Stimulated activated naive CD4-positive, alpha-beta T cell treated with Interleukin-2 at 50 U/mL for 16 hours (primary cell): ENCODE measurements at places on chromosomes 5 and 9.

DNA sequence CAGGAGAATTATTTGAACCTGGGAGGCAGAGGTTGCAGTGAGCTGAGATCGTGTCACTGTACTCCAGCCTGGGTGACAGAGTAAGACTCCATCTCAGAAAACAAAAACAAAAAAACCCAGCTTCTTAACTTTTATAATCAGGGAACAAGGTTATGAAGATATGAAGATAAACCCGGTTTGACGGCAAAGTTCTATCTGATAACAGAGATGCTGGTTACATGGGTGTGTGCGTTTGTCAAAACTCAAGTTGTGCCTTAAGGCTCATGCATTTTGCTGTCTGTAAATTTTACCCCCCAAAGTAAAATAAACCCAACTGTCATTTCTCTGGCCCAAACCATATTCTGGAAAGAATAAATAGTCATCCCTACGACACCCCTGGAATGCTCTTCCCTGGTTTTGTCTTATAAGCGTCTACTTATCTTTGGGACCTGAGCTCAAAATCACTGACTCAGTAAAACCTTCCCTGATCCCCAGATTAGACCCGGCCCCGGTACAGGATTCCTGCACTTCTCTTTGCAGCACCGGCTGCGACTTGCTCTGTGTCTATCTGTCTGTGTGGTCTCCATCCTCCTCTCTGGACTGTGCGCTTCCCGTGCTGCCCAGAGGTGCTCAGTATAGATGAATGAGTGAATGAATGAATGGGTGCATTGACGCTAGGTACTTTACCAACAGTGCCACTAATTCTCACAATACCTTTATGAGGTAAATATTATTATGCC is 172.2 kb downstream of the DAB2IP start:
- no peak for DNase-seq

DNA sequence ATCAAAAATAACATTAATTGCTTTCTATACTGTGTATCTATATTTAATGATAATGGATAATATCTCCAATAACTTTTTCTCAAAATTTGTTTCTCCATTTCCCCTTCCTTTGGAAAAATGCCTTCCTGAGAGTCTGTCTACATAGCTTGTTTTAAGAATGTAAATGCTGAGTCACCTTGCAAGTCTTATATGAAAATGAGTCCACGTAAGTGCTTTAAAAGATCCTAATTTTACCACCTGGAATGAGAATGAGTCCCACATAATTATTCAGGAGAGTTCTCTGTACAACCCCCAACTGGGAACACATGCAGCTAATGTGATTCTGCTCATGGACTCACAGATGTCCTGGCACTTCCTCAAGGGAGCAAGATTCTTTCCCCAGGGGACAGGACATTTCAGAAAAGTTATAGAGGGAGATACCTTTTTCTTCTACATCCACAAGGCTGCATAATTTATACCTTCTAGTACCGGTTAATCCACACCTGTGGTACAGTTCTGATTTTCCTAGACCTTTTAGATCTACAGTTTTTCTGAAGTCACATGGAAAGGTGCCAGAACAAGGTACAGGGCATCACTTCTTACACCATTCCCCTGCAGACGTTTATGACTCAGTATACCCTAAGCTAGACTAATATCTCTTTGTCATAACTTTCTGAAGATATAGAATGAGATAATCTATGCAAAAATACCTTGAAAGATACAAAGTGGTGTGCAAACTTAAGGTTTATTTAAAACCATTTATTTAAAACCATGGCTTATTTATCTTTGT is 314.1 kb downstream of the CETN3 start:
- DNase-seq: no peak

- no peak for DNase-seq
These were observed 148.0 kb downstream of the RORB start for GRCh38 chr9:74645007-74645639.

DNA sequence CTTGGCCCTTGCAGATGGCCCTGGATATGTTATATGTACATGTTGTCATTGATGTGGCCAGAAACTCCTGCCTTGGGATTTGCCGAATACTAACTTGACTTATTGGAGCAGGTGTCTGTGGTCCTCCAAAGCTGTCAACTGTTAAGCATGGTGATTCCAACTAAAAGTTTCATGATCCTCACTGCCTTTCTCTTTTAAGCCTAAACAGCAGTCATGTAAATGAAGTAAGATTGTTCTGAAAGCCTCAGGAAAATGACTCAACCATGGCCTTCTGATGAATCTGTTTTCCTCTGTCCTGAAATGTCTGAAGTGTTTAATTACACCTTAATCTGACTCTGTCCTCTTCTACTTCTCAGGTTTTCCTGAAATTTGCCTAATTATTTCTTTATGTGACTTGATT is 245.0 kb downstream of the FAM114A2 start:
- no peak for DNase-seq

DNA sequence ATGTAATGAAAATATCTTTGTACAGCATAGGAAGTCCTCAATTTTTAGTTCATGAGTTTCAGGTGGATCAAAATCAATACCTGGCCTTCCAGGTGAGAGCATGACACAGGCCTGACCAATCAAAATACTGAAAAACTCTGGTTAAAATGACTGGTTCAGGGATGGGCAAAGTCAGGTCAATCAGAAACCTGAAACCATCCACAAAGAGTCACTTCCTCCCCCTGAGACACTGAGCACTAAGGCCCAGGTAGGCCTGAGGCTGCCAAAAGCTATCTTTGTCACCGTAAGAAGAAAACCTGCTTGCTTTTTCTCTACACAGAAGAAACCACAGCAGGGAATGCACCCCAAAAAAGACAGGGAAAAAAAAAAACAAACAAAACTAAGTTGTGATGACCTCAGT is 444.8 kb downstream of the TLR4 start:
- no peak for DNase-seq

DNA sequence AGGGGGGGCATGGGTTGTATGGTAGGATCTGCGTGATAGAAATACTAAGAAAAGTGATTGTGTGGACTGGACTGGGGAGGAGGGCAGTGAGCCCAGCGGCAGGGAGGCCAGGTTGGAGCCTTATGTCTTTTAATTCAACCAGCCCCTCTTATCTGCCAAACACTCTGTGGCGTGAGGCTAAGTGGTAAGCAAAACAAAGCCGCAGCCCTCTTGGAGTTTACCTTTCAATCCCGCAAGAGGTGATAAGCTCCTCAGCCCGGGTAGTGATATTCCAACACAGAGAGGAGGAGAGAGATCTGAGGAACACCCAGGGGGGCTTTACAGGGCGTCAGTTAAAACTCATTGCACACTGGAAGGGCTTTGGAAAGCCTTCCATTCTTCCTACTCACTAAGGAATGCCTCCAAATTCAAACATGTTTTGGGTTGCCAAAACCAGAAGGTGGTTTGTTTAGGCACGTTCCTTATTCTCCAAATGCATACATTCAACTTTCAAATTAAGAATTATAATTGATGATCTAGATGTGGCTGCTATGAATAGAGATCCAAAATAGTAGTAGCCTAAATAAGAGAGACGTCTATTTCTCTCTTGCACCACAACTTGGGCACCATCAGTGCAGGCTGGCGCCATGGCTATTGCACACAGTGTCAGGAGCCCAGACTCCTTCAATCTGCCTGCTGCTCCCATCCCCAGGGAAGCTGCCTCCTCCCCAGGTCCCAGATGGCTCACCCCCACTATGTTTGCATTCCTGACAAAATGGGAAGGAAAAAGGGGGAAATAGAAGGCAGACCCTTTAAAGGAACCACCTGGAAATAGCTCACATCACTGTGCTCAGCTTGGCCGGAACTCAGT is 75.1 kb upstream of the FSTL4 start:
- no peak for DNase-seq

DNA sequence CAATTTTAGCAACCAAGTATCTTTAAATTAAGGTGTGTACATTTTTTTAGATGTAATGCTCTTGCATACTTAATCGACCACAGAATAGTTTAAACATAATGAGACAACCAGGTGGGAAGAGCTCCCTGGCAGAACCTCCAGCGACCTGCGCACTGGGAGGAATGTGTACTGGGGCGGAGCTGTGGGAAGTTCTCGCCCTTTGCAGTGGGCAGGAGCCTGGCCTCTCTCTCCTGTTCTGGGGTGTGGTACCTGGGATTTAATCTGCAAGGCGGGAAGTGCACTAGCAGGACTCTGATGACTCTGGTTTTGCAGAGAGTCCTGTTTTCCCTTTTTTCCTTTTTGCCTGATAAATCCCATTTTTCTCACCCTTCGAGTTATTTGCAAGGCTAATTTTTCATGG is 150.7 kb downstream of the SLC28A3 start:
- no peak for DNase-seq

- DNase-seq: no peak
These were observed 24.0 kb downstream of the CSF1R start for GRCh38 chr5:150062216-150062922.

GRCh38 chr5:35436400-35437057 is 181.1 kb upstream of the SPEF2 start:
- no peak for DNase-seq

- no peak for DNase-seq
These were observed 192.9 kb upstream of the SLC27A6 start for GRCh38 chr5:128772356-128772755.

GRCh38 chr5:14261235-14261634 is 118.1 kb downstream of the TRIO start:
- no peak for DNase-seq

DNA sequence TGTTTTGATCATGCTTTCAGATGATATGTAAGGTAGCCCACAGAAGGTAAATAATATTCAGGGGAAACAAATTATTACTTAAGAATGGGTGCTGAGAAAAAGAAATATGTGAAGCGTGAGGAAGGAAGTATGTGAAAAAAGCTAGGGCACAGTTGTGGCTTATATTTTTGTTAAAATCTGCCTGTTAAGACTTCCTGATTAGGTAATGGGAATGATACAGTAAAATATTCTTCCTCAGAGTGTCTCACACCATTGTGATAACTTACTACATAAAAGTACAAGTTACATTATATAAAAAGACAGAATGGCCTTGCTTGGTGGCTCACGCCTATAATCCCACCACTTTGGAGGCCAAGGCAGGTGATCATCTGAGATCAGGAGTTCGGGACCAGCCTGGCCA is 18.7 kb upstream of the PARP8 start:
- DNase-seq: no peak

- DNase-seq: no peak
These were observed 240.3 kb downstream of the FANCC start for GRCh38 chr9:95077053-95077765.

GRCh38 chr5:154780128-154780527 is 25.0 kb downstream of the LARP1 start:
- no peak for DNase-seq

GRCh38 chr5:151150471-151151262 is 6.9 kb downstream of the ANXA6 start:
- DNase-seq: peak; percentile 51

GRCh38 chr5:80002677-80003076 is 11.6 kb upstream of the MTX3 start:
- DNase-seq: no peak

DNA sequence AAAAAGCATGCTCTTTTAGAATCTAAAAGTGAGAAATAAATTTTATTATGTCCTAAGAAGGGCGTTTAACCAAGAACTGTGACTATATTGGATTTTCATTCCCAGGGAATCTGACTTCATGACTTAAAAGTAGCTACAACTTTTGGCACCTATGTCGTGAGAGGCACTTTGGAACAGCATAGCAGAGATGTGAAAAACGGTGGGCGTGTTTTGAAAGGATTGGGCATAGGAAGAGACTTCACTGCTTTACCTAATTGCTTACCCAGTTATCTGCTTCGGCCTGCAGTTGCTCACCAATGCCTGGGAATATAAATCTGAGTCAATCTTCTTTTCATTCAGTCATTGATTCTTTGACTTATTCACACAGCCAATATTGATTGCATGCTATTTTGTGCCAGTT is 363.4 kb downstream of the DNAH5 start:
- DNase-seq: no peak

DNA sequence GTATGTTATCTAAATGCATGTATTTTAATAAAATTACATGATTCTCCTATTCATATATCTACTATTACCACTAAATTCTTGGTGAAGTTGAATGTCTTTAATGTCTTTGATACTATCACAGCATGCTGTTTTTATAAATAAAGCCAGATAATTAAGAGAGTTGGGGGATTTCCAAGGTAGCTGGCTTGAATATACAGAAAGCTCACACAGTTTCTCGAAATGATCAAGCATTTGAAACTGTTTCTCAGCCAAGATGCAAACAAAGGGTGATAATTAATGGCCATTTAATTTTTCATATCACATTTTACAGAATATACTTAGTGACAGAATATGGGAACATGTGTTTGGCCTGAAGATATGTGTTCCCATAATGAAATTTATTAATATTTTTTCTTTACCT is 145.6 kb upstream of the CDH12 start:
- no peak for DNase-seq

DNA sequence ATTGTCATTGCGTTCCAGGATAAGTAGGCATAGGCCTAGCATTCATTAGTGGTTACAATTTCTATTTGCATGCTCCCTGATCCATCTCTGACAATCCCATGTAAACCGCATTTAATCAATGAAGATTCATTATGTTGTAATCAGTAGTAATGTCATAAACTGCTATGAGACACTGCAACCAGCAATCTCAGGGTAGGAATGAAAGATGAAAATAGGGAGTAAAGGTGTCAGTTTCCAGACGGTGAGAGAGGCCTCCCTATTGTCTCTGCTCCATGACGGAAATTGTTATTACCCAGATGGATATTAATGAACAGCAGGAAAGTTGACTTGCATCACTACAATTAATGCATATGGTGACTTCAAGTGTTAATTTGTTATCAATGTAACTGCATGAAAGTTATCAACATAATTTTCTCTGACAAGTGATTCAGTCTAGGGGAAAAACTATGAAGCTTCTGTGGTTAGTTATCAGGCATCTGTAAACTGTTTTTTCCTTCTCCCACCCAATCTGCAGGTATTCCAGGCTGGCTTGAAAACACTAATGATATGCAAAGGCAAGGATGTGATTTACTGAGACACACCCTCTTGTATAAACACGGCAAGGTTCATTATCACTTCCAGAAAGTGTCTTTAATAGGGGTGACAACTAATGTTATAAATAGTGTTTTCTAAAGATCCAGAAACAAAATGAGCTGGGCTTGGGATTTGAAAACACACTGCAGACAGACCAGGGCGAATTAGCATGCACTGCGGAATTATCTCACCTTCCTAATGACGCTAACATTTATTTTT is 73.5 kb downstream of the ZNF622 start:
- no peak for DNase-seq

GRCh38 chr5:92991581-92992067 is 589.4 kb downstream of the NR2F1-AS1 start:
- no peak for DNase-seq

DNA sequence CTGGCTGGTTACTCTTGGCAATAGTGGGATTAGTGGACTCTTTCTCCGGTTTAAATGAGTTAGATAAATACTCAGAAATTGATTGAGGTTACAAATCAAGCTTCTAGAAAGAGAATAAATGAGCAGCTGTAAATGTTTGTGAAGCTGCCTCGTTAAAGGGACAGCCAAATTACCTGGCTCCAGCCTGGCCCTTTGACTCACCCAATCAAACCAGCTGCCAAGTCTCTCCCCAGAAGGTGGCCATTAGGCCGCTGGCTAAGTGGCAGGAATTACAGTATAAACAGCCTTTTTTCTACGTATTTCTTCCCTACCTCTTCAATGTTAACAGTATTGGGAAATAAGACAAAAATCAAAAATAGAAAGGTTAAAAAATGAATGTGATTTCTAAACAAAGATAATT is 46.0 kb upstream of the SRFBP1 start:
- DNase-seq: no peak
